Non-pigmented ciliary epithelial cell (primary cell): ENCODE measurements at places on chromosomes 11 and 22.

GRCh38 chr11:123956752-123957151, 13.1 kb upstream of the OR6T1 start:
- DNase-seq, result no peak

GRCh38 chr11:14075118-14076078, 112.9 kb downstream of the SPON1 start:
- DNase-seq, result no peak

GRCh38 chr11:73391665-73392064, 15.5 kb downstream of the RELT start:
- no peak for DNase-seq

DNA sequence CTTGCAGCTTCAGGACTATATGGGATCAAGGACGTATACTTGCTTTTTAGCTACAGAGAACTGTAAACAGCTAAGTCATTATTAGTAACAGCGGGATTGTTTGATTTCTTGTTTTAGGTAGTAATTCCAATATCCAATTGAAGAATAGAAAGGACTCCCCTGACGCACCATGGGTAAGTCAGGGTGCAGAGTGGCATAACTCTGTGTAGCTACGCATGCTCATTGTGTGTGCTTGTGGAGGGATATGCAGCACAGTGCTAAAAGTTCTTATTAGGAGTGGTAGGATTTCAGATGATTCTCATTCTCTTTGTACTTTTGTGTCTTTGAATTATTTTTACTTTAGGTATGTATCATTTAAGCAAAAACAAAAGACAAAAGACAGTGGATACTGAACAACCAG, 7.7 kb upstream of the PEX26 start:
- no peak for DNase-seq

DNA sequence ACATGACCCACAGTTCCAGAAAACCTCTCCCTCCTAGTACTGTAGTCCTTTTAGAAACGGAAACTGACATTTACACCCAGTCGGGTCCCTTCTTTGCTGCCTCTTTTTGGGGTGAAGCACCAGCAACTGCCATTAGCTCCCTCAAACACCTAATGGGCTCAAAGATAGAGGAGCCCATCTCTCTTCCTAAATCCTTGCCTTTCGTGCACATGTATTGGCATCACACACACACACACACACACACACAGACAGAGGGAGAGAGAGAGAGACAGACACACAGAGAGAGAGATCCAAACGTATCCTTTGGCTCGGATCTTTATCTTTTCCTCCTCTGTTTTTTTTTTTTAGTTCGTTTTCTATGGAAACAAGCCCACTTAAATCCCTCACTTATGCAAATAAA, 716 bp downstream of the GRM5 start:
- DNase-seq, result no peak

GRCh38 chr11:16839821-16840220, 101.4 kb downstream of the C11orf58 start:
- DNase-seq, result no peak

DNA sequence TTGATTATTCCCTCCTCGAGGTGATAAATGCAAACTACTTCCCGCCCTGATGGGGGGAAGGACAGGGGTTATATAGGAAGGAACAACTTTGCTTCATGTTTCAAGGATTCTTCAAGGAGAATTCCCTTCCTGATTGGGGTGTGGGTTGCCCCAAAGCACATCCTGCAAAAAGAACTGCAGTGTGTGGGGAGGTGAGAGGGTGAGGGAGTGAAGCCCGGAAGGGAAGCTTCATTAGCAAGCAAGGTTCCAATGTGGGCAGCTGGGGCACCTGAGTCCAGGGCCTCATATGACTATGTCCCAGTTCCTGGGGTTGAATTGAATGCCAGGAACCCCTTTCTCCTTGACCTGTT, 326.0 kb downstream of the MN1 start:
- no peak for DNase-seq

- DNase-seq, result no peak
These were observed 299.6 kb upstream of the NCAM1 start for GRCh38 chr11:112661571-112661970.

- no peak for DNase-seq
These were observed 8.2 kb downstream of the C1QTNF6 start for GRCh38 chr22:37179622-37180420.

- DNase-seq, result no peak
These were observed 26.6 kb upstream of the TTC12 start for GRCh38 chr11:113287801-113288200.
